ENCODE measurements at places on chromosomes 4 and X. TPM values are rescaled to one million over a fixed set of nuclear protein-coding genes. Genes with fewer than 3 reads are reported as not detected.
A peak's percentile ranks its signal among the peaks of the same experiment; 100 is the strongest.

DNA sequence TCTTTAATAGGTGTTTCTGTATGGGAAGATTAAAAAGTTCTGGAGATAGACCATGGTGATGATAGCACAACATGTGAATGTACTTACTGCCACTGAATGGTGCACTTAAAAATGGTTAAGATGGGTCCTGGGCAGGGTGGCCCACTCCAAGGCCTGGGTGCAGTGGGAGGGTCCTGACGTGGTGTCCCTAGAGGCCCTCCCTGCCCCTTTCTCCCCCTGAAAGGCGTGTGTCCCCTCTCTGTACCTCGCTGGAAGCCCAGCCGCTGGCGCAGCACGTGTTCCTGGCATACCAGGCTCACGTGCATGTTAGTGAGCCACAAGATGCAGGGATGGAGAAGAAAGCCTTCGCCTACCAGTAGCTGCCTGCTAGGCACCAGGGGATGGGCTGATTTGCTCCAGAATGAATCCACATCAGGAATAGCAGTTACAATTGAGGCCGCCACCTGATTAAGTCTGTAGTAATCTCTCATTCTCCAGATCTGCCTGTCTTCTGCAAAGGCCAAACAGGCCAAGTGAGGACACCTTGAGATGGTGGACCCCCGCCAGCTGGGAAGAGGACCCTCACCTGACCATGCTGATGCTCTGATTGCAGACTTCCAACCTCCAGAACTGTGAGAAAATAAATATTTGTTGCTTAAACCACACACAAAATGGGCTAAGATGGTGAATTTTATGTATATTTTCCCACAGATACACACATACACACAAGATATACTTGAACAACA, 67.5 kb downstream of the COQ2 start:
- no peaks in the 10 kb centered on the region for H3K4me1 ChIP-seq
- no peaks in the 10 kb centered on the region for H3K27me3 ChIP-seq
- no peaks in the 10 kb centered on the region for H3K36me3 ChIP-seq
- peak overlapping the region; percentile 5 for H3K27ac ChIP-seq
- no peak for DNase-seq
- no peak overlapping the region for H3K4me3 ChIP-seq

DNA sequence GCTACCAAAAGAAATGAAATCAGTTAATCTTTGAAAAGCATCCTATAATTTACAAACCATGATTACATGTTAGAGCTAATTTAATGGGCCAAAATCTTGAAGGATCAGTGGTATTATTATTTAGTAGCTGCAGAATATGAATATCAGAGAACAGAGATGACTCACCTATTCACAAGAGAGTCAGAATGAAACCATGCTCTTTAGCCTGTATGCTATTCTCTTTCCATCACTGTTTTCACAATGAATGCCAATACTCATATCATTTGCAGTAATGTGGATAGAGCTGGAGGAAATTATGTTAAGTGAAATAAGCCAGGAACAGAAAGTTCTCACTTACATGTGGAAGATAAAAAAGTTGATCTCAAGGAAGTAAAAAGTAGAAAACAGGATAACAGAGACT, 414.1 kb downstream of the CENPC start:
- DNase-seq: no peak
- peak overlapping the region; percentile 58 for H3K27ac ChIP-seq
- H3K4me1 ChIP-seq: no peaks in the 10 kb centered on the region
- H3K4me3 ChIP-seq: no peak overlapping the region
- no peaks in the 10 kb centered on the region for H3K27me3 ChIP-seq

- H3K4me3 ChIP-seq: no peak overlapping the region
- H3K4me1 ChIP-seq: no peaks in the 10 kb centered on the region
- no peak for DNase-seq
- H3K36me3 ChIP-seq: no peaks in the 10 kb centered on the region
- H3K27ac ChIP-seq: peak overlapping the region; percentile 63
- no peaks in the 10 kb centered on the region for H3K27me3 ChIP-seq
Measured at GRCh38 chrX:109841257-109841656, 108.2 kb upstream of the ACSL4 start.

DNA sequence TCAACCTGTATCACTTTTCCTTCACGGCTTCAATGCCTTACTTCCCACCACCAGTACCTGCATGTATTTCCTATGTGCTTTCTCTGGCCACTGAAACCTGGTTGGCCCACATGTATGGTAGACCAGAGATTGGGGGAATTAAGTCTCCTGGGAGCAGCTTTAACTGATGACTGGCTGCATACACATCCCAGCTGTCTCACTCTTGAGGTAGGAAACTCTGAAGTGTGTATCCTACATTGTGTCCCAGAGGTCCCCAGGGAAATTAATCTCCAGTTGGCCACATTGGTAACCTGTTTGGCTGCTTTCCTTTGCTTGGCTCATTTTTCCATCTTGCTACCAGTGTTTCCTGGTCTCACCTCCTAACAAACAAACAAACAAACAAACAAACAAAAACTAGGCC, 124.4 kb downstream of the ZNF827 start:
- H3K4me3 ChIP-seq: no peak overlapping the region
- H3K27ac ChIP-seq: no peak overlapping the region
- H3K27me3 ChIP-seq: no peaks in the 10 kb centered on the region

- H3K4me3 ChIP-seq: peak within 1 kb of the TSS; percentile 99
- H3K36me3 ChIP-seq: no peaks in the 10 kb centered on the region
- peaks cover 57% of the 10 kb centered on the region for H3K4me1 ChIP-seq
- no peaks in the 10 kb centered on the region for H3K27me3 ChIP-seq
- H3K27ac ChIP-seq: peak within 1 kb of the TSS; percentile 94
Measured at GRCh38 chrX:2690856-2691542, at the start of gene CD99. TSS of gene CD99 (plus strand) at chrX:2691295. CDS start at chrX:2691361, 66 bp downstream.

GRCh38 chr4:181301735-181302710, 941.2 kb upstream of the TENM3 start:
- no peak overlapping the region for H3K27ac ChIP-seq
- no peak overlapping the region for H3K4me3 ChIP-seq
- DNase-seq: peak; percentile 20

GRCh38 chrX:150777328-150777992, 84.3 kb downstream of the MTMR1 start:
- no peak overlapping the region for H3K4me3 ChIP-seq
- no peaks in the 10 kb centered on the region for H3K4me1 ChIP-seq
- H3K36me3 ChIP-seq: peaks cover 7% of the 10 kb centered on the region
- H3K27ac ChIP-seq: no peak overlapping the region

GRCh38 chr4:158168606-158169005, 4.2 kb downstream of the GASK1B start:
- H3K36me3 ChIP-seq: no peaks in the 10 kb centered on the region
- DNase-seq: no peak
- H3K4me3 ChIP-seq: peak overlapping the region; percentile 82
- H3K4me1 ChIP-seq: peaks cover 94% of the 10 kb centered on the region
- no peaks in the 10 kb centered on the region for H3K27me3 ChIP-seq
- H3K27ac ChIP-seq: peak overlapping the region; percentile 93

- H3K36me3 ChIP-seq: no peaks in the 10 kb centered on the region
- no peak for DNase-seq
- H3K27me3 ChIP-seq: no peaks in the 10 kb centered on the region
- peak overlapping the region; percentile 27 for H3K27ac ChIP-seq
Measured at GRCh38 chrX:38347136-38347535, 5.3 kb upstream of the OTC start.

DNA sequence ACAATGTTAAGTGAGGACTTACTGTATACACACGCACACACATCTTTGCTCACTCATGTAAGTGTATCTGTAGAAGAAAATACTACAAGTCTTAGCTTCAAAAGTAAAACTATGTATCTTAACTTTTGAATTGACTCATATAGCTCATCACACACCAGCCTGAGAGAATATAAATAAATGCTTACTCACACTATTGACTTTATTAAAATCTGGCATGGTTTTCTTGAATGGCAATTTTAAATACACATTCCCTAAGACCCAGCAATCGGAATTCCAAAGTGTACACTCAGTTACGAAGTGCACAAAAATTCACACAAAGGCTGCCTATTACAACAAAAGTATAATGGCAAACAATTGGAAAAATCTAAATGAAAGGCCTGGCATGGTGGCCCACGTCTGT, 2.0 kb downstream of the ERCC6L start:
- DNase-seq: no peak
- no peaks in the 10 kb centered on the region for H3K27me3 ChIP-seq
- H3K4me3 ChIP-seq: no peak overlapping the region

DNA sequence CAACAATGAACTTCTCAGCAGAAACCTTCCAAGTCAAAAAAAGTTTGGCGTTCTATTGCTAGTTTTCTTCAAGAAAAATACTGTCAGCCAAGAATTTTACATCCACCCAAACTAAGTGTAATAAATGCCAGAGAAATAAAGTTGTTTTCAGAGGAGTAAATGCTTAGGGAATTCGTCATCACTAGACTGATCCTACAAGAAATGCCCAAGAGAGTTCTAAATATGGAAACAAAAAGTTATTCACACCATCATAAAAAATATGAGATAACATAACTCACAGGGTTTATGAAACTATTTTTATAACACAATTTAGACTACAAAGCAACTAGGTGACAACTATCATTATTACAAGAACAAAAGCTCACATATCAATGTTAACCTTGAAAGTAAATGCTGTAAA, 259.5 kb upstream of the GABRA2 start:
- no peaks in the 10 kb centered on the region for H3K27me3 ChIP-seq
- H3K4me3 ChIP-seq: no peak overlapping the region
- no peak for DNase-seq
- no peaks in the 10 kb centered on the region for H3K4me1 ChIP-seq
- no peaks in the 10 kb centered on the region for H3K36me3 ChIP-seq

- no peaks in the 10 kb centered on the region for H3K36me3 ChIP-seq
- peak; percentile 38 for DNase-seq
- no peak overlapping the region for H3K4me3 ChIP-seq
- no peaks in the 10 kb centered on the region for H3K27me3 ChIP-seq
- H3K4me1 ChIP-seq: no peaks in the 10 kb centered on the region
Measured at GRCh38 chrX:40420899-40421729, 159.7 kb upstream of the ATP6AP2 start.

DNA sequence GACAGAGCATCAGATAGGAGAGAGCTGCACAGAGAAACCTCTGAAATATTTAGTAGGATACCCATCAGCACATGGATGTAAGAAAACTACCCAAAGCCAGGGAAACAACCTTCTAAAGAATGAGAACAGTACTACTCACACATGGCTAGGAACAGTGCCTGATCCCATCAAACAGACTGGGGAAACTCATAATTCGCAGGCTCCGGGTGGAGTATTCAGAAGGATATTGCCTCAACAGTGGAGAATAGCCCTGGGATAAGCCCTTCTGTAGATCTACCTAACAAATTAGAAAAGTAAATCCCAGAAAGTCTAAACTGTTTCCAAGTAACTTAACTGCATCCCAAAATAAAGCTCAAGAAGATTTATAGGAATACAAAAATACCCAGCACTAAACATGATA, 17.8 kb downstream of the RCHY1 start:
- peaks cover 37% of the 10 kb centered on the region for H3K4me1 ChIP-seq
- H3K27ac ChIP-seq: no peak overlapping the region
- H3K27me3 ChIP-seq: no peaks in the 10 kb centered on the region

DNA sequence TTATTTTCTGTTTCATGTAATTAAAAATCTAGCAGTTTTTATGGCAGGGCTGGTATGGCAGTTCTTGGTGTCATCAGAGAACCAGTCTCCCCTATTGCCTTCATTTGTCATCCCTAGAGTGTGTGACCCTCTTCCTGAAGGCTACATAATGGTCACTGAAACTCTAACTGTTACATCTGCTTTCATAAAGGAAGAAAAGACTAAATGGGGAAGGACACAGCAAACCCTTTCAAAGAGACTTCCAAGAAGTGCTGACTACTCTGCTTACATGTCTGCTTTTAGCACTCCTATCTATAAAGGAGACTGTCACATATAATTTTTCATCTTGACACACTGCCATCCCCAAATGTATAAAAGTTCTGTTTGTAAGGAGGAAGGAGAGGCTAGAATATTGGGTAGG, 105.9 kb upstream of the DIAPH2 start:
- no peaks in the 10 kb centered on the region for H3K4me1 ChIP-seq
- no peak overlapping the region for H3K27ac ChIP-seq
- DNase-seq: no peak
- no peaks in the 10 kb centered on the region for H3K36me3 ChIP-seq
- H3K27me3 ChIP-seq: no peaks in the 10 kb centered on the region

- H3K27me3 ChIP-seq: no peaks in the 10 kb centered on the region
- no peak overlapping the region for H3K4me3 ChIP-seq
- no peaks in the 10 kb centered on the region for H3K36me3 ChIP-seq
- no peak for DNase-seq
- peaks cover 6% of the 10 kb centered on the region for H3K4me1 ChIP-seq
Measured at GRCh38 chr4:124067046-124067445, 645.5 kb downstream of the ANKRD50 start.

GRCh38 chrX:133813971-133814370, 171.4 kb downstream of the GPC3 start:
- H3K4me1 ChIP-seq: no peaks in the 10 kb centered on the region
- no peak overlapping the region for H3K27ac ChIP-seq
- H3K36me3 ChIP-seq: no peaks in the 10 kb centered on the region

DNA sequence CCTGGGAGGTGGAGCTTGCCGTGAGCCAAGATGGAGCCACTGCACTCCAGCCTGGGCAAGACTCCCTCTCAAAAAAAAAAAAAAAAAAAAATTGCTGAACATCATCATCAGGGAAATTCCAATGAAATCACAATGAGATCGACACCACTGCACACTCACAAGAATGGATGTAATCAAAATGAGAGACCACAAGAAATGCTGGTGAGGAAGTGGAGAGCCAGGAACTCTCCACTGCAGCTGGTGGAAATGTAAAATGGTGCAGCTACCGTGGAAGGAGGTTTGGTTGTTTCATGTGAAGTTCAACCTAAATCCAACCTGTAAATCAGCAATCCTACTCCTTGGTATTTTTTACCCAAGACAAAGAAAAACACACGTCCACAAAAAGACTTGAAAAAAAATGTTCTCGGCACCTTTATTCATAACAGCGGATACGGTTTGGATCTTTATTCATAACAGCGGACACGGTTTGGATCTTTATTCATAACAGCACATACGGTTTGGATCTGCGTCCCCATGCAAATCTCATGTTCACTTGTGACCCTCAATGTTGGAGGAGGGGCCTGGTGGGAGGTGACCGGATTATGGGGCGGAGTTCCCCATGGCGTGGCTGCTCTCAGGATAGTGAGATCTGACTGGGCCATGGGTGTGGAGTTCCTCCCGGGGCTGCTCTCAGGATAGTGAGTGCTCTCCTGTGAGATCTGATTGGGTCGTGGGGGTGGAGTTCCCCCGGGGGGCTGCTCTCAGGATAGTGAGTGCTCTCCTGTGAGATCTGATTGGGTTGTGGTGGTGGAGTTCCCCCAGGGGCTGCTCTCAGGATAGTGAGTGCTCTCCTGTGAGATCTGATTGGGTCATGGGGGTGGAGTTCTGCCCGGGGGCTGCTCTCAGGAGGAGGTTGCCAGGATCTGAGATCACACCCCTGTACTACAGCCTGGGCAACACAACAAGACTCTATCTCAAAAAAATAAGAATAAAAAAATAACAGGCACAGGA, 7.7 kb downstream of the GAK start:
- no peak overlapping the region for H3K27ac ChIP-seq
- no peak overlapping the region for H3K4me3 ChIP-seq
- H3K4me1 ChIP-seq: peaks cover 48% of the 10 kb centered on the region
- H3K27me3 ChIP-seq: no peaks in the 10 kb centered on the region

CXCR3 gene
- total RNA-seq: not detected

HERC5 gene
- total RNA-seq: 2.6 TPM

F8A1 gene
- total RNA-seq: 30.3 TPM

FGF13 gene
- total RNA-seq: 1.7 TPM

IGFBP7 gene
- total RNA-seq: 698 TPM

USP26 gene
- total RNA-seq: not detected

CCDC158 gene
- 0.11 TPM for total RNA-seq

BEX5 gene
- 0.99 TPM for total RNA-seq

Measured in left ventricle myocardium inferior (tissue), 1 donor.